HCT116 (cell line): ENCODE measurements at places on chromosomes 3 and 15. TPM values are rescaled to one million over a fixed set of nuclear protein-coding genes. Genes with fewer than 3 reads are reported as not detected.

GRCh38 chr15:79283252-79284048 lies 928 bp downstream of the ANKRD34C start:
- DNase-seq = no peak

GRCh38 chr15:95620934-95621579 lies 709.4 kb upstream of the NR2F2 start:
- no peak for DNase-seq

GRCh38 chr3:155553326-155553725 lies 191.5 kb downstream of the PLCH1 start:
- DNase-seq = no peak

DNA sequence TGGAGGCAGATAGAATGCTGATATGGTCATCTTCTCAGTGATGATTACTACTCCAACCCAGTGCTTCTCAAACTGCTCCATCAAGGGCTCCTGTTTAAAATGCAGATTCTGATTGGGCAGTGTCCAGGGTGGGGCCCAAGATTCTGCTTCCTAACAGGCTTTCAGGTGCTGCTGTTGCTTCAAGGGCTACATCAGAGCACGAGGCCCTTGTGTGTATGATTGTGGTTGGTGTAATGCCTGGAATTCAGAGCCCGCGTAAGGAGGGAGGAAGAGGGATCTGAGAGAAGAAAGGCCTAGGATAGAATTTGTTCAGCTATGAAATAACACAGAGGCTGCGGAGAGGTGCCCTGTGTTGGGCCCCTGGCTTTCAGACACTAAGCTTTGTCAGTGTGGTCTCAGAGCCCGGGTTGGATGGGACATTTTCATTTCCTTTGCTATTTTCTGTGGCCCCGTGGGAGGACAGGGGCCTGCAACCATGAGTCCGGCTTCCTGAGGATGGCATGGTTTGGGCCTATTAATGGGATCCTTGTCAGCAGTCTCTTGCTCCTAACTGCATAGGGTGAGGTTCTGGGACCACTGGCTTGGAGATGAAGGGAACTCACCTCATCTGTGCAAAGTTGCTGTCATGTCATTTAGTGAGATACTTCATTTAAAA lies 53.0 kb downstream of the ATP1B3 start:
- DNase-seq = no peak

DNA sequence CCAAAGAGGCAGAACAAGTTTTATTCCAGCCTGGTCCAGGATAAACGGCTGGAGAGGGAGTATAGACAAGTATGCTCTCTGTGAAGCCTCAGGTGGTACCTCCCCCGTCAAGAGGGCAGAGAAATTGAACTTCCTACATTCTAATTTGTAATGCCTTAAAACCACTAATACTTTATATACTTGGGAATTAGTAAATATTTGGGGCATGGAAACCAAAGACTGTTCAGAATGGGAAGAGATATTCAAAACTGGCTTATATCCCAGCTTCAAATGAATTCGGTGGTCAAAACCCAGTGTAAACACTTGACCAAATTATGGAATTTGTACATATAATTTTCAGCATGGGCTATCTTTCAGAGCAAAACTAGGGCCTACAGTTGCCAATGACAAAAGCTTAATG lies 122.6 kb downstream of the FBN1 start:
- no peak for DNase-seq

DNA sequence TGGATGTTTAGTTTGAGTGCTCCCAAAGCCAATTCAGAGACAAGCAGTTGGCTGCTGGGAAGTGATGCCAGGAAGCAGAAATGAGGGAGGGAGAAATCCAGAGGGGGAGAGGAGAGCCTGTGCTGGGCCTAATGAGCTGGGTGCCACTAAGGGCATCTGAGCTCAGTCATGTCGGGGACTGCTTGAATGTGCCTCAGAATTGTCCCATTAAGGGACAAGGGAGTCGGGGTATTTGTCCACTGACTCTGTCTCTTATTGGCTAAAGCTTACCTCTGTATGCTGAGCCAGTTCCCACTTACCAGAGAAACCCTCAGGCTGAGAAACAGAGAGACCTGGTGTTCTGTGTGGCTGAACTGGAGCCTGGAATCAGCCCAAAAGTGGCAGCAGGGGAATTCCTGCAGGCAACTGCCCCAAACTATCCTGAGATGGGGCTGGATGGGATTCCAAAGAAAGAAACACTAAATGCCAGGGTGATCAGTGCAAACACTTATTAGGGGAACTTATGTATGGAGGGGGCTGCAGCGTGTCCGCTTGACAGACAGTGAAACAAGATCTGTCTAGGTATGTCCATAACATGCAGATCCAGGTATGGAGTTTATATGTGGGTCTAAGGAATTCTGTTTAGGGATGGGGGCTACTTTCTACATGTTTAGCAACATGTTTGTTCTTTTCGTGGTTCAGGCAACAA lies 48.6 kb downstream of the NR1D2 start:
- DNase-seq = no peak

- DNase-seq = no peak
Observed at GRCh38 chr3:129424185-129424841, 4.1 kb downstream of the EFCAB12 start.

GRCh38 chr3:147652651-147653366 lies 243.6 kb downstream of the ZIC1 start:
- DNase-seq = no peak

DNA sequence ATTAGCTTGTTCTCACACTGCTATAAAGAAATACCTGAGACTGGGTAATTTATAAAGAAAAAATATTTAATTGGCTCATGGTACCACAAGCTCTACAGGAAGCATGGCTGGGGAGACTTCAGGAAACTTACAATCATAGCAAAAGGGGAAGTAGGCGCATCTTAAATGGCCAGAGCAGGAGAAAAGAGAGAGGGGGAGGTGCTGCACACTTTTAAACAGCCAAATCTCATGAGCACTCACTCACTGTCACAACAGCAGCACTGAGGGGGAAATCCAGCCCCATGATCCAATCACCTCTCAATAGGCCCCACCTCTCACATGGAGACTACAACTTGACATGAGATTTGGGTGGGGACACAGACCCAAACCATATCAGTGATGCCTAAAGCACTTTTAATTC lies 82.5 kb downstream of the DCLK3 start:
- no peak for DNase-seq

GRCh38 chr15:91864664-91865063 lies 11.2 kb downstream of the SLCO3A1 start:
- no peak for DNase-seq

DNA sequence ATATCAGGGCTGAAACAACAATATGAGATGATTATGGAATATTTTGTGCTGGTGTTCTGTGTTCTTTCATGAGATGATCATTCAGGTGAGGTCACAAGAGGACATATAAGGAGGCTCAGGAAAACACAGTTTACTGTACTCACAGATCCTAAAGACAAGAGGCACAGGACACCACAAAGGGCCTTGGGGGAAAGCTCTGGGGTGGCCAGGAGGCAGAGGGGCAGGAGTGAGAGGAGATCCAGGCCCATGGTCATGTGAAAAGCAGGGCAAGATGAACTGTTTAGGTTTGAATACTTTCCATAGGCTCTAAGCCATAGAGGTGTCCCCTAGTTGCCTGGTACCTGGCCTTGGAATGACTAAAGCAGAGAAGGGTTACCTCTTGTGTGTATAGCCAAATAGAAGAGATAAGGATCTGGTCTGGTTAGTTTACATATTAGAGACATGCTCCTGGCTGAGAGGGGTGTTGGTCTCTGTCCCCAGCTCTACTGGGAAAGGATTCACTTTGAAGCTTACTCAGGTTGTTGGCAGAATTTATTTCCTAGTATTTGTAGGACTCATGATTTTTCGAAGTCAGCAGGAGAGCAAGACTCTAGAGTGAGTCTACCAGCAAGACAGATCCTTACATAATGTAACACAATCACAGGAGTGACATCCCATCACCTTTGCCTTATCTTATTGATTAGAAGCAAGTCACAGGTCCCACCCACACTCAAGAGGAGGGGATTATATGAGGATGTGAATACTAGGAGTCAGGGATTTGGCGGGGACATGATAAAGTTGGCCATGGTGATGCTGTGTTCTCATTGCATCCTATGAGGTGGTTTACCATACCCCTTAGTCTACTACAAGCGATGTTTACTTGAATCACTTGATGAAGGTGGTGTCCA lies 11.3 kb upstream of the TM4SF1 start:
- DNase-seq = no peak

- DNase-seq = no peak
Observed at GRCh38 chr3:135929670-135930069, 35.9 kb upstream of the PPP2R3A start.

DNA sequence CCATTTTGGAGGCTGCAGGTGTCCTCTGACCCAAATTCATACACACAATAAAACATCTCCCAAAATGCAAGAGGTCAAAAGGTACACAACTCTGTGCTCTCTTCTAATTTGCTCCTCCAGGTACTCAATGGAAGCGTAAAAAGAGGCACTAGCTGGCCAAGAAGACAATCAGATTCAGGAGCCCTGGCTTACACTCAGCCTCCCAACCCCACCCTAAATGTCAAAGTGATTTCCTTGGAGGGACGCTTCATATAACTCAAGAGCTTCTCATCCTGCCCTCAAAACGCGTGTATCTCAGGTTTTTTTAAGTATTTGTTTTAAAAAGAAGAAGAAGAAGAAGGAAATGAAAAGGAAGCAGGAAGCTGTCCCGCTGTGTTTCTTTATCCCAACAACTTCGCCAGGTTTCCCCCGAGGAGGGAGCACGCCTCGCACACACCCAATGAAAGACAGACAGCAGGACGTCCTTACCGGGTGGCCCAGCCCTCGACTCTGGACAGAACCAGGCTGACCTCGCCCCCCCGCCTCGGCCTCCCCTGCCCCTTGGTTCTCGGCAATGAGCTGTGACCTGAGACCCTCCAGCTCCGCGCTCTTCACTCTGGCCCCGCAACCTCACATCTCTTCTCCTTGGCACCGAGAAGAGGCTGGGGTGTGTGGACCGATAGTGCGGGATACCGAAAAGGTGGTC lies 620.7 kb upstream of the ZNF385D start:
- DNase-seq = no peak

DNA sequence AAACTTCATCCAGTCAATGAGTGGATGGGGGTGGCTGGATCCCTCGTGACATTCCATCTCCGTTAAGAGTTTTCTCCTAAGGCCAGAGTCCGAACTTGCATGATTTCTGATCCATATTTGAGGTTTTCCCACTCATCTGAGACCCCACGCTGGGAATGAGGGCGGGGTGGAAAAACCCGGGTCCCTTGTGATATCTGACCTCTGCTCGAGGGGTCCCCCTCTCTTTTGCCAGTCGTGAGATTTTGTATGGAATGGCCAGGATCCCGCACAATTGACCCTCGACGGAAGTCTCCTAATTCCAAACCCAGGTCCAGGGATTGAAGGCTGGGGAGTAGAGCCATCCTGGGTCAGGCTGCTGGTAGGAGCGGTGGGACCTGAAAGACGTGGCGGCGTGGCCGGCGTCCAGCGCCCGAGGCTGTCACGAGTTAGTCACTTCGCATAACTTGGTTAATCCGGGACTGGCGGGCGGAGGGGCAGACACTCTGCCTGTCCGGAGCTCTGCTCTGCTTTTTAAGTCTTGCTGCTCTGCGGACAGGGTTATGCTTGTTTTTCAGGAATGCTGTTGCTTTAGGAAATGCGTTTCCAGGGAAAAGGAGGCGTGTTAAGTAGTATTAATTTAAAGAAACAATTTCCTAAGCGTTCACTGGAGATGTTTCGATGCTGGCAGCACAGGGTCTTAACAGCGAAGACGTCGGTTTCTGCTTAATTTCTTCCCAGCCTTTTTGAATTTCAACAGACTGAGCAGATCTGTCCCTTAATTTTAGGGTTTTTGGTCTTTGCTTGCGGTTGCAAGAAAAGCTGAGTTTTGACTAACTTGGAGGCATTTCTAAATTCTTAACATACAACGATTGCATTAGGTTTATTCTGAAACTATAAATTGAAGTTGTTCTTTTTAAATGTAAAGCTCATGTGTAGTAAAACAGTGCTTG lies 69.7 kb upstream of the LRRFIP2 start:
- DNase-seq = peak; percentile 44

DNA sequence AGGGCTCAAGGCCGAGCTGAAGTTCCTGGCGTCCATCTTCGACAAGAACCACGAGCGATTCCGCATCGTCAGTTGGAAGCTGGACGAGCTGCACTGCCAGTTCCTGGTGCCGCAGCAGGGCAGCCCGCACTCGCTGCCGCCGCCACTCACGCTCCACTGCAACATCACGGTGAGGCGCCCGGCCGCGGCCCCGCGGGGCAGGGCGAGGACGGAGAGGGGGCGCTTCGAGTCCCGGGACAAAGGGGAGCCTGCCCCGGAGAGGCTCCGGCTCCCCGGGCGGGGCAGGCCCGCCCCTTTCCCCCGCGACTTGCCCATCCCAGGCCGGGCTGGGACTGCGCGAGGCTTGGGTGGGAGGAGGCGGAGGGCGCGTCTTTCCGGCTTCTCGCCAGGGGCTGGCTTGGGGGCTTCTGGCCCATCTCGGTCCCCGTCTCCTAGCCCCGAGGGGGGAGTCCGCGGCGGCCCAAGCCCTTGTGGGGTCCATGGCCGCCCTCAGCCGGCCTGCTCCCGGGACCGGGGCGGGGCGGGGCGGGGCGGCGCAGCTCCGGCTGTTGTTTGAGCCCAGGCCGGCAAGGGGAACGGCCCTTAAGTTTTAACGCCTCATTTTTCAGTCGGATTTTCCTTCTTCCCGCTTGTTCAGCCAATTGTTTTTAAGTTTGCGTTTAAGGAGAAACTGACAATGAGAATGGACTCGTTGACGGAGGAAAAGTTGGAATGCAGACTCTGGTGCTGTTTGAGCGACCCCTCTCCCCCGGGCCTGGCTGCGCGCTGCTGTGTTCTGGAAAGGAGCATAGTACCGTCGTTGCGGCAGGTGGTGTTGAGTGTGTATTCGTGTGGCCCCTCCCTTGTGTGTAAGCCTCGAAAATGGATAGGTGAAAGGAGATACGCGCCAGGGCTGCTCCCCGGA lies 683 bp downstream of the UBE2Q2 start:
- DNase-seq = no peak

DNA sequence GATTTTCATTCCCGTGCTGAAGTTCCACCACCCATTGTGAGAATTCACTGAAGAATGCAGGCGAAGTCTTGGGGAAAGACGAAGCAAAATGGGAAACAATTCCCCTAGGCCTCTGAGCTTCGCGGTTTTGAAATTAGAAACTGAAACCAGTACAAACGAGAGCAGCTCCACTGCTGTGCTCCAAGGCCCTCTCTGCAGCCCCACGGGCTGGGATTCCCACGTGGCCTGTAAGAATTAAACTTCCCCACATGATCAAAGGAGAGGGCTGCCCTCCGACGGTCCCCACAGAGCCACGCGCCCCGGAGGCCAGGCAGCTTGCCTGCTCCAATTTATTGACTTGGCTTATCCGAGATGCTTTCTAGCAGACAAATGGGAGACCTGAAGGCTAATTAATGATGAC lies 144.0 kb downstream of the GREM1 start:
- DNase-seq = no peak

The ZMAT3 gene
- total RNA-seq = 12.1 TPM

The RASGRF1 gene
- total RNA-seq = 2.4 TPM

The KLHL25 gene
- 5.3 TPM for total RNA-seq

The BCL2A1 gene
- total RNA-seq = 0.44 TPM

The UROC1 gene
- not detected for total RNA-seq

The RBSN gene
- total RNA-seq = 18.4 TPM

The QTRT2 gene
- 47.7 TPM for total RNA-seq

The CYP11A1 gene
- 0.57 TPM for total RNA-seq

The QARS1 gene
- total RNA-seq = 346 TPM

The CLDN11 gene
- total RNA-seq = 0.22 TPM

The SMCO1 gene
- total RNA-seq = not detected
